ENCODE measurements at places on chromosomes 11 and 22.

DNA sequence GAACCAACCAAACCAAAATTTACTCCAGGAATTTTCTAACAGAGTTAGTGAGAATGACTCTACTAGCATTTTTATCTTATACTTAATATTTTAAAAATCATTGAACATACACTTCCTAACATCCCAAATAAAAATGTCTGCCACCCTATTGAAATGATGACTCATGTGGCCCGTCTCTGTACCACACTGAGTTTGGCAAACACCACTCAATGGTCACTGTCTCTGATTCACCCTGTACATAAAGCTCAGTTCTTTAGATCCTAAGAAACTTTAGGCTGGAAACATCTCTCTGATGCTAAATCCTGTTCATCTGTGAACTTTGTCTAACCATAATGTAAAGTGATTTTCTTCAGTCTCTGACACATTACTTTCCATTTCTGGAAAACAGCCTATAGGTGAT lies 182.0 kb downstream of the CWF19L2 start:
- no peak for DNase-seq

DNA sequence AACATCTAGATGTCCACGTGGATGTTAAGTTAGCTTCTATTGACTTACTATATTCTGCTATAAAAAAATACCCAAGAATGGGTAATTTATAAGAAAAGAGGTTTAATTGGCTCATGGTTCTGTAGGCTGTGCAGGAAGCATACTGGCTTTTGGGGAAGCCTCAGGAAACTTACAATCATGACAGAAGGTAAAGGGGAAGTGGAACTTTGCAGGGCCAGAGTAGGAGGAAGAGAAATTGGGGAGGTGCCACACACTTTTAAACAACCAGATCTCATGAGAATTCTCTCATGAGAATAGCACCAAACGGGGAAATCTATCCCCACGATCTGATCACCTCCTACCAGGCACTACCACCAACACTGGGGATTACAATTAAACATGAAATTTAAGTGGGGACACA lies 689.3 kb downstream of the METTL15 start:
- DNase-seq, result no peak

- DNase-seq, result no peak
Observed at GRCh38 chr11:36258730-36259360, 30.4 kb downstream of the COMMD9 start.

DNA sequence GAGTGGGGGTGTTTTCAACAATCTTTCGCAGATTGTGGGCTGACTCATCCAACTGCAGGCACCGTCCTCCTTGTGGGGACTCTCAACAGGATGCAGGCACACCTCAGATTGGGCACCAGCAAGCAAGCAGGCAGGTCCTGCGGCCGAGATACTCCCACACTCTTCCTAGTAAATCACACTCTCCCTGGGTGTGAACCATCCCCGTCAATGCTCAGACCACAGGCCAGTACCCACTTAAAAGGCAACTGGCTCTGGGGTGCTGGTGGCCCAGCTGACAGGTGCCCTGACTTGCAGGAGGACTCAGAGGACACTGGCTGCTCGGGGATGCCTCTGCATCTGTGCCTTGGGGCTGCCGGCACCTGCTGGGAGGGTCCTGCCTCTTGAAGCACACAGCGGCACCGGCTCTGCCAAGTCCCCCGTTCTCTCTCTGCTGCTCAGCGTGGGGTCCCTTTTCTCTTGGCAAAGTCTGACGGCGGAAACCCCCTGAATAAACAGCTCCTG lies 282.5 kb downstream of the CTTN start:
- DNase-seq, result no peak

- DNase-seq, result peak; percentile 71
Observed at GRCh38 chr11:35012467-35013191, 96.2 kb downstream of the PDHX start.

DNA sequence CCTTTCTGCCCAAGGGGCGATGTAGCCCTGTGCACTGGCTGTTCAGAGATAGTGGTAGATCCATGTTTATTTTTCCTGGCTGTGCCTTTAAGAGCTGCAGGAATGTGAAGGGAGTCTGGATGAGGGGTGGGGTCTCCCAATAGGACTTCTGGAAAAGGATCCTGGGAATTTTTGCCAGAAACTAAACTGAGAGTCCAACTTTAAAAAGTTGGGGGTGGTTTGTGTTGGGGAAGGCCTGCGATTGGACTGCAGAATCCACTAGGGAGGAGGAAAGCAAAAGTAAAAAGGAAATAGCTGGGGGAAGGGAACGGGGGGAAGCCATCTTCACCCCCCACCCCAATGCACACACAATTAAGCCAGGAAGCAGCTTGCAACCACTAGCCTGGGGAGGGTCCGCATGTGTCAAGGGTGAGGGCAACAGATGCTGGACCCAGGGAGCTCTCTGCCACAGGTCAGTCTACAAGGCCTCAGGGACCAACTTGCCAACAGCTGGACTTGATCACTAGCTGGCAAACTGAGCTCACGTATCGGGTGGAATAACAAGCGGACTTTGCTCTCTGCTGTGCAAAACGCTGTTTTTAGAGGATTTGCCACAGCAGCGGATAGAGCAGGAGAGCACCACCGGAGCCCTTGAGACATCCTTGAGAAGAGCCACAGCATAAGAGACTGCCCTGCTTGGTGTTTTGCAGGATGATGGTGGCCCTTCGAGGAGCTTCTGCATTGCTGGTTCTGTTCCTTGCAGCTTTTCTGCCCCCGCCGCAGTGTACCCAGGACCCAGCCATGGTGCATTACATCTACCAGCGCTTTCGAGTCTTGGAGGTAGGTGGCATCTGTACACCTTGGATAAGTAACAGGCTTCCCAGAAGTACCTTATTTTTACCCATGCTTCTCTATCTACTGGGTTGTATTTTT lies at the start of gene OLFML1:
OLFML1 (plus strand) TSS at position 321 of the 912 bp plus-strand sequence; CDS start at position 691, 370 bp downstream.
- DNase-seq, result no peak

- DNase-seq, result no peak
Observed at GRCh38 chr11:40337118-40337517, 1122.3 kb downstream of the LRRC4C start.

- DNase-seq, result no peak
Observed at GRCh38 chr11:99795999-99796398, 775.2 kb downstream of the CNTN5 start.

DNA sequence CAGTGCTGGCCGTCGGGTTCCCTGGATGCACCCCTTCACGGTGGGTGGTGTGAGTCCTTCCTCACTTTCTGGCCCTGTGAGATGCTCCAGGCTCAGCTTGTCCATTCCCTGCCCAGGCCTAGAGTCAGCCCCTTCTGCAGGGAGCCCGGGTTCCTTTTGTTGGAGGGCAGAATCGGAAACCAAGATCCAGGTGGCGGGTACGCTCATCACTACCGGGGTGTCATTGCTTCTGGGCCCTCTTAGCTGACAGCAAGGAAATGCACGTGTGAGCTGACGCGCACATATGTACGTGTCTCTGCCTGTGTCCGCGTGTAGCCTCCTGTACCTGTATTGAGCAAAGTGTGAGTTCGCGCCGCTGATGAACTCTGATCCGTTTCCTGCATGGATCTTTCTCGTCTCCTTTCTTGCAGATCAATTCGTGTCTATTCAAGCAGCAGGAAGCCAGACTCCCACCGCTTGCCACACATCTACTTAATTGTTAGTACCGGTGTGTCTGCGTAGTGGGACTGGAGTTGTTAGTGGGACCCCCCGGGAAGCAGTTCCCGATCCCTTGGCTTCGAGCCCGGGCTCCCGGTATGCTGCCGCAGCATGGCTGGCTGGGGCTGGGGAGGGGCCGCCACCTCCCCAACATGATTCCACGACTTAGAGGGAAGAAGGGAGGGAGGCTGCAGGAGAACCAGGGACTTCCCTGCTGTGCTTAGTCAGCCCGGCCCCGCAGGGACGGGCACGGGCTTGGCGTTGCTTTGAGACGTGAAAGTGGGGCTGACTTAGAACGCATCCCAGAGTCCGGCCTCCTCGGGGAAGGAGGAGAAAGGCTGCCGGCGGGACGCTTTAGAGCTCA lies 35.9 kb upstream of the GRAMD4 start:
- DNase-seq, result no peak

DNA sequence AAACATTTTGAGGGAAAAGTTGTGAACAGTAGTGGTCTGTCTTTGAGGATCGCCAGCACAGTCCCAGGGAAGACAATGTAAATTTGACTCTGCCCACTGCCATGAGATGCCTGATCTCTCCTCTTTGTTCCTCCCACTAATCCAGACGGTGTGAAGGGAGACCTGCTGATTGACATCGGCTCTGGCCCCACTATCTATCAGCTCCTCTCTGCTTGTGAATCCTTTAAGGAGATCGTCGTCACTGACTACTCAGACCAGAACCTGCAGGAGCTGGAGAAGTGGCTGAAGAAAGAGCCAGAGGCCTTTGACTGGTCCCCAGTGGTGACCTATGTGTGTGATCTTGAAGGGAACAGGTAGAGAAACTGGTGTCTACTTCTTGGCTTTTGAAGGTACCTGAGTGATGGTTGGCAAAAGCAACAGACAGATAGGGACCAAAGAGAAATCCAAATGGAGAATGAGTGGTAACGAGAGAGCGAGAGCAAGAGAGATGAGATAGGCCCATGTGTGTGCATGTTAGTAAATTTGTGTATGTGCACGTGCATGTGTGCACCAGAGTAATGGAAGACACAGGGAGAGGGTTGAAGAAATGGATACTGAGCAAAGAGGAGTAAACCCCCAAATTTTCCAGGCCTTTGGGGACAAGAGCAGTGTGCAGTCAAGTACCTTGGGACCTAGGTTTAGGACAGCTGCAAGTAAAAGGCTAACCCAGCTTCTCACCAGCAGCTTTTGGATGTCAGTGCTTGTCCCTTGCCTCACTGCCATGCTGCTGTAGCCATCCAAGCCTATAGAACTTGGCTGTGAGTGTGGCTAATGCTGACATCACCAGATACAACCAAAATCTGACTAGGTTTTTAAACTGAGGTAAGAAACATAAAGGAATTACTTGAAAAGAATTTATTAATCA lies 1.9 kb downstream of the NNMT start:
- no peak for DNase-seq

GRCh38 chr11:103325686-103326069 lies 216.5 kb downstream of the DYNC2H1 start:
- no peak for DNase-seq

Data from CD4-positive, alpha-beta T cell treated with Interleukin-1 beta for 1 hour (primary cell).